ENCODE measurements at places on chromosomes 12 and 14.

DNA sequence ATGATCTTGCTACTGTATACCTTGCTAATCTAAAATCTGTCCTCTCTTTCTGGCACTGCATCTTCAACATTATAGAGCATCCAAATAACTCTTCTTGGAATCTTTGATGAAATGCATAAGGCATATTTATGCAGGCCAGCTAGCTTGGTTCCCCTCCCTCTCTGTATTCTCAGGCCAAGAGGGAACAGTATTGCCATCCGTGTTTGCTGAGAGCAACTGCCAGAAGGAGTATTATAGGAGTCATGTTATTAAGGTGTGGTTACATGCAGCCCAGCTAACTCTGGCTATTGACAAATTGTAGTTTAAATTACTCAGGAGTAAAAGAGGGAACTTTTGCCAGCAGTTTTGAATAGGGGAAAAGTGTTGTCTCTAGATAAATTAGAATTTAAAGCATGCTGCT lies 309.3 kb upstream of the E2F7 start:
- DNase-seq, result no peak

- no peak for DNase-seq
Observed at GRCh38 chr12:4112734-4113325, 160.7 kb upstream of the CCND2 start.

DNA sequence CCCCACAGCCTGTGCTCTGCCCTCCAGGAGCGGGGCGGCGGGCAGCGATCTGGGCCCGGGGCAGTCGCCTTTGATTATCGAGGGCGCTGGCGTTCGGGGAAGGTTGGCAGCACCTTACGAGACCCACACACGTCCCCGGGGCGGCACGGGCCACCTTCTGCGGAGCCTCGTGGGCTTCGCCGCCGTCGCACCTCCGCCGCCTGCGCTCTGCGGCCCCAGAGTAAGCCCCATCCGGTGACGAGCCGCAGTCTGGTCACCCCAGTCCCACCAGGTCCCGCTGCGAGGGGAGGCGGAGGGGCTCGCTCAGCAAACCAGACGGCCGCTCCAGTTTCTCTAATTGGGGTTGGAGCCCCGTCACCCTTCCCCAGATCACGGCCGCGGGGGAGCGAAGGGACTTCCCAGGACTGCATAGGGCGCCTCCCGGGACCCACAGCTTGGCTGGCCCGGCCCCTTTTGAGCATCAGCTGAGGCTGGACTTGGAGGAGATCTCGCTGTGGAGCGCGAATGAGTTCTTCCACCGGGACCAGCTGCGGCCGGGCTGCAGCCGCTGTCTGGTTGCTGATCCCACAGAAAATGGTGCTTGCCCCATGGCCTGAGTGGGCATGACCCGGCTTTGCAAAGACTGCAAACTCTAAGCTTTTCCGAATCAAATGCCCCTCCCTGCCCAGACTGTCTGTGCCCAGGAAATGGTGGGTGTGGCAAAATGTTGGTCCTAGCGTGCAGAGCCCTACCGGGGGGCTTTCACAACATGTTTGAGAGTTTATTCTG lies 560 bp downstream of the LGALS3 start:
- DNase-seq, result peak; percentile 96

DNA sequence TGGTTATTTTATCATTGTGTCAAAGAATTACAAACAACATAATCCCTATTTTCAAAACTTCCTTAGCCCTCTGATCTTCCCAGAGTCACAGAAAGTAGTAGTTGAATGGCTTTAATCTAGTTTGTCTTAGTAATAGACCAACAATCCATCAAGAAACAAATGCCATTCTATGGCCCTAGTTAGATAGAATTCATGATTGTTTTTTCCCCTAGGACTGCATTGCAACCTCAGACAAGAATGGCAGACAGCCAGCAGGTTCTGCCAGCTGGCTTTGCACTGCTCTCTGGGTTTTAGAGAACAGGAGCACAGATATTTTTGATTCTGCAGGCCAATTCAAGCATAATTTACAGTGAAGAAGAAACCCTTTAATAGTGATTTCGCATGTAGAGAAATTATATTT lies 33.8 kb downstream of the SYT1 start:
- no peak for DNase-seq

GRCh38 chr12:20800160-20800559 lies 10.3 kb upstream of the SLCO1B3 start:
- no peak for DNase-seq

DNA sequence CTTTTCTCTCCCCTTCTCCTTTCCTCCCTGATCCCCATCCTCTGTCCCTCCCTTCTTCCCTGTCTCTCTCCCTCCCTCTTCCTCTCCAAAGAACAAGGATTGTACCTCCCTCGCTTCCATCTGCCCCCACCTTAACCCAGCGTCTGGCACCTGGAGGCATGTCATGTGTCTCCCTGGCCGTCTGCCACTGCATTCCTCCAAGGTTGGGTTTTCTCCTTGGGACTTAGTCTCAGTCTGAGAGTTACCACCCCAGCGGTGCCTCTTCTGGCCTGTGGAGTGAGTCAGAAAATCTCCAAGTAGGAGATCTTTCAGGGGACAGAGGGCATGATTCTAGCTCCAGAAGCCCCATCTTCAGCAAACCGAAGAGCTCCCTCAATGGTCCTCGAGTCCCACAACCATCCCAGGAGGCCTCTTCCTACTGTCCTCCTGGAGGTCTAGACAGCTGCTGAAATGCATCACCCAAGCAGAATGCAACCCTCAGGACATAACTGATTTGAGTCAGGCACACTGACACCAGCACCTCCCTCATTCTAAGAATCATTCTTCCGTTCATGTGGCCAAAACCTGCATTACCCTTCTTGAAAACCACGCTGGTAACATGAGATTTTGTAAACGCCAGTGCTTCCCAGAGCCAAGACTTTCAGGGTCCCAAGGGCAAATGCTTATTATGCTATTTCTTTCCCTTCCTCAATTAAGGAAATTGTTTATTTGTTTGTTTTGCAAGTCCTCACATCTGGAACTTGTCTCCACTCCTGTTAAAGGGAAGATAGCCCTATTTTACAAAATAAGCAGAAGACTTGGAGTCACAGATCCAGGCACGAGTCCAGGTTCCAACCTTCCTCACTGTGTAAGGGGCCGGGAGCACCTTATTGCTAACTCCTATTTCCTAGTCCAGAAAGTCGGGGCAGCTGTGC lies 463.2 kb downstream of the BCL11B start:
- peak; percentile 60 for DNase-seq

- DNase-seq, result no peak
Observed at GRCh38 chr12:78550831-78551230, 313.7 kb upstream of the SYT1 start.

DNA sequence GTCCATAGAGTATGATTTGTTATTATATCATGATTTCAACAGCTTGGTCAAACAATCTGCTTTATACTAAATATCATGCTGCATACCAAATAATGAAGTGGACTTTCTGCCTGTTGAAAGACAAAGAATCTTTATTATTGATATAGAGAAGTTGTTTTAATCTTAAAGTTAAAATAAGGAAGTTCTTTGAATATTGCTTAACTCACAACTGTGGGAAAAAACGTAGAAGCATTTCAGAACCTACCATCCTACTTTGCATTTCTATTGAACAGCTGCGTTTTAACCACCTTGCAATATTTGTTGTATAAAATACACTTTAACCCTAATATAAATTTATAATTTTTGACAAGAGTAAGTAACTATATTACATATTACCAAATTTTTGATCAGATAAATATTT lies 22.9 kb upstream of the ARL1 start:
- peak; percentile 17 for DNase-seq

- DNase-seq, result no peak
Observed at GRCh38 chr14:91252871-91253794, 8.6 kb upstream of the GPR68 start.

- no peak for DNase-seq
Observed at GRCh38 chr12:4270831-4271716, 2.5 kb upstream of the CCND2 start.
